ENCODE measurements at places on chromosomes 12 and 14. TPM values are rescaled to one million over a fixed set of nuclear protein-coding genes. Genes with fewer than 3 reads are reported as not detected.

DRAM1 gene
- 20.8 TPM for total RNA-seq

FOS gene
- 9.8 TPM for total RNA-seq

ANKS1B gene
- total RNA-seq, result 0.45 TPM

CSRNP2 gene
- total RNA-seq, result 11.8 TPM

KRT78 gene
- not detected for total RNA-seq
